ENCODE measurements at places on chromosomes 11 and 22.

DNA sequence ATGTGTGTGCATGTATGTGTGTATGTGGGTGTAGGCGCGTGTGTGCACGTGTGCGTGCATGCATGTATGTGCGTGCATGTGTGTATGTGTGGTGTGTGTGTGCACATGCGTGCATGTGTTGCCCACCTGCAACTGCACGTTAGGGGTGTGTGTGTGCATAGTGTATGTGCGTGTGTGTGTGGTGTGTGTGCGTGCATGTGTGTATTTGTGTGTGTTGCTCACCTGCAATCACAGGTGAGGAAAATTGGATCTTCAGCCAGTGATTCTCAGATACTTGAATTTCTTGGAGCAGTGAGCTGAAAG is 54.3 kb downstream of the ST14 start:
- DNase-seq = no peak

DNA sequence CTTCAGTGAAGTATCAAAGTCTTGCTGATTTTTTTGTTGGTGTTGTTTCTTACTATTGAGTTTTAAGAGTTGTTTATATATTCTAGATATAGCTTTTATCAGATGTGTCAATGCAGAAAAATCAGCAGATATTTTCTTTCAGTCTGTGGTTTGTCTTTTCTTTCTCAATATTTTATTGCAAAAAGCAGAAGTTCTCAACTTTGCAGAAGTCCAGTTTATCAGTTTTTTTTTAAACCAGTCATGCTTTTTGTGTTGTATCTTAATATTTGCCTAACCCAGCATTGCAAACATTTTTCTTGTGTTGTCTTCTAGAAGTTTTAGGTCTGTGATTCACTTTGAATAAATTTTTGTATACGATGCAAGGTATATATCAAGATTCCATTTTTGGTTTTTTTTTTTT is 7.0 kb downstream of the ASRGL1 start:
- DNase-seq = no peak

GRCh38 chr11:69393865-69394233 is 87.6 kb upstream of the LINC01488 start:
- DNase-seq = peak; percentile 50

GRCh38 chr11:113119074-113119473 is 157.9 kb downstream of the NCAM1 start:
- no peak for DNase-seq

DNA sequence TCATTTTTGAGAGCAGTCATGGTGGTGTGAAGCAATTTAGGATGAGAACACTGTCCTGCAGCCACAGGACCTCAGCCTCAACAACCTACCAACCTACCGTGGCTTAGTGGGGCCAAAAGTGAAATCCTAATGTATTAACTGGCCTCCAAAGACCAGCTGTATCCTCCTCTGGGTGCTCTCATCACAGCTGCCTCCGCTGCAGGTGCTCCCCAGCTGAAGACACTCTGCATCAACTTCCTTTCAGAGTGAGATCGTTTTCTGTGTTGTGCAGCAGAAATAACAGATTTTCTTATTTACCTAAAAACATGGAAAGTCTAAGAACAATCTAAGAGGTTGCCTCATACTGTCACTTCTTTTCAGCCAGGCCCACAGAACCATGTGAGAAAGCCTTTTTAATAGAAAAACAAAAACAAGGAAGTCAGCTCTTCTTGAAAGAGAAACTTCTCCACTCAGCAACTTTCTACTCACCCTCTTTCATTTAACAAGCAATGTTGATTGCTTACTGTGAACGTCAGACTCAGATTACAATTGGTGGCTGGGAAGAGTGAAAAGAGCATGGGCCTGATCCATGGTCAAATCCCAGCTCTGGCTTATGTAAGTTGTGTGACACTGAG is 136.1 kb downstream of the TENM4 start:
- no peak for DNase-seq

DNA sequence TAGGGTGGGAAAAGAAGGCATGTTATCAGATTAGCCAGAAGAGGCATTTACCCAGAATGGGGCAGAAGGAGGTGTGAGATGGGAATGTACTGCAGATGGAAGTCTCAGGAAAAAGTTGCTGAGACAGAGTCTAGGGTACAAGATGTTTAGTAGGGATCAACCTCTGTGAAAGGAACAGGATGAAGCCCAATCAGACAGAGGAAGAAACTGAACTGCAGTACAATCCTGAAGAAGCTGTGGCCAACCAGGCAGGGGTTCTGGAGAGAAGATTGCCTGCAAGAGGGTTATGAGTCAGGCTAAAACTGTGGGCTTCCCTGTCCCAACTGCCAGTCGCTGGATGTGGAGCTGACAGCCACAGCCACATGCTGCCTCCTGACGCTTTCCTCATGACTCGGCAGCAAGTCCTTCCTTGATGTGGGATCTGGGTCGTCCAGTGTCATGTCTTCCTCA is 64.0 kb downstream of the CWC15 start:
- DNase-seq = no peak

DNA sequence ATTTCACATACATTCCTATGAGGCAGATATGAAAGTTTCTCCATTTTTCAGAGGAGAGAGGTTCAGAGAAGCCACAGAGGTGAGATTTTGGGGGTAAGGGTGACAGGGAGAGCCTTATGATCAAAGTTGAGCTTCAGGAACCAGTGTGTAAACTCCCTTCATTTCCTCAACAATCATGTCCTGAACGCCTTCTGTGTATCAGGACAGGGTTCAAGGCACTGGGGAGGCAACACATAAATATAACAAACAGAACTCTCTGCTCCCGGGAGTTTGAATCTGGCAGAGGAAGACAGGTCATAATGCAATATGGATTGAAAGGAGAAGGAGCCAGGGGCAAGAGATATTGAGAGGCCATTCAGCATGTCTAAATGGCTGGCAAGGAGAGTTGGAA is 28.0 kb downstream of the AMOTL1 start:
- DNase-seq = no peak

GRCh38 chr11:68962527-68963250 is 18.1 kb downstream of the MRGPRD start:
- DNase-seq = no peak

- no peak for DNase-seq
Measured at GRCh38 chr22:35409783-35410662, 10.1 kb downstream of the MCM5 start.

- DNase-seq = no peak
Measured at GRCh38 chr11:131002145-131002544, 85.9 kb upstream of the SNX19 start.

- DNase-seq = no peak
Measured at GRCh38 chr11:25779033-25779432, 552.9 kb upstream of the ANO3 start.

- no peak for DNase-seq
Measured at GRCh38 chr11:114799476-114799875, 121.1 kb downstream of the NXPE2 start.

- no peak for DNase-seq
Measured at GRCh38 chr22:45579806-45580725, 77.4 kb downstream of the FBLN1 start.

GRCh38 chr22:29342177-29342576 is 26.7 kb upstream of the RASL10A start:
- no peak for DNase-seq

DNA sequence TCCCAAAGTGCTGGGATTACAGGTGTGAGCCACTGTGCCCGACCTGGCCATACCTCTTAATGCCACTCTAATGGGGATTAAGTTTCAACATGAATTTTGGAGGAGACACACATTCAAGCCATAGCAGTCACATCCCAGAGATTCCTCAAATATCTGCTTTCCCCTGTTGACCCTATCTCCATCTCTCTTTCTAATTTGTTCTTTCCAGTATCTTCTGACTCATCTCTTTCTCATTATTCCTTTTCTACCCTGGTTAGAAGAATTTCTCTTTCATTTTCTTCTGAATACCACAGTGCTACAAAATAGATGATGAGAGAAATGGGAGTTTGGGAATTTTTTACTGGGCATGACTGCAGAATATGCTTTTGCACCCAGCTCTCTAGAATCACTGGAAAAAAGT is 5.1 kb downstream of the OR10V1 start:
- DNase-seq = no peak

- DNase-seq = peak; percentile 60
Measured at GRCh38 chr22:50001388-50002231, 11.0 kb downstream of the IL17REL start.

DNA sequence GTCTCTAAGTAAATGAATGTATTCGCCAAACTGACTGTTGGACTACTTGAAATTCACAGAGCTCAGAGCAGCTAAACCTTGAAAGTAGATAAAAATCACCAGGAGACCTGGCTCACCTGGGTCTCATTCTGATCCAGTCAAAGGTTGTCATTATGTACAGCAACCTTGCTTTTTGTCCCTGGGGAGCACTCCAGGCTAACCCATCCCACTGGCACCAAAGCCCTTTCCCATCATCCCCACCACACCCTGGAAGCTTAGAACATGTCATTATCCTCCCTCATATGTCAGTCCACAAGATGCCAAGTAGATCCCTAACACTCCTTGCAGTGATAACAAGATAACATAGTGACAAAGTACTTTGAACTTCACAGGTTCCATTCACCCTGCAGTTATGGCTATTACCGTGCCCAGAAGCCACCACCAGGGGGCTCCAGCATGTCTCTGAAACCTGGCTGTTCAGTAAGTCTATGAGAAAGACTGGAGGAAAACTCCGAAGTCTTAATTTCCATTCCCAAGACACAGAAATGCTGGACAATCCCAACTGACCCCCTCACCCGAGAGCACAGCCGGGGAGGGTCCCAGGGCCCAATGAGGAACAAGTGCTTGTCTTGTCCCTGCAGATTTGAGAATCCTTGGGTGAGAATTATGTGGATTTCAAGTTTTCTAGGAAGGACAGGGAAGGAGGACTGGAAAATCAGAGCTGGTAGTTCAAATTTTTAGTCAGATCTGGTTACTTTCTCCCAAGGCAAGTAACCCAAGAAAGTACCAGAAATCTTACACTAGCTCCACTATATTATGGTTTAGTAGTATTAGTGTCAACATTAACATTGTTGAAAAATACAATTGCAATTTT is 43.0 kb upstream of the USP47 start:
- DNase-seq = peak; percentile 87

DNA sequence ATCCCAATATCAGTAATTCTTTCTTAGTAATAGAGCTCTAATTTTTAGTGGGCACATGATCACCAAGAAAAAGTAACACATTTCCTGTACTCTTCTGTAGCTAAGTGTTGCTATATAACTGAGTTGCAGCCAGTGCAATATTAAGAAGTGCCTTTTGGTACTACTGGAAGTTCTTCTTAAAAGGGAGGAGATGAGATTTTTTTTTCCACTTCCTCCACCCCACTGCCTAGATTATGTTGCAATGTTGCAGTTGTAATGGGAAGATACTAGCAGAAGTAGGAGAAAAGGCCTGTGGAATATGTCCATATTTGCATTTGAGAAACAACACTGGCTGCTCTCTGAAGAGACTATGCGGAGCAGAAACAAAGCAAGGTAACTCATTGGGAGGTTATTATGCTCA is 280.6 kb upstream of the ANO5 start:
- DNase-seq = no peak

DNA sequence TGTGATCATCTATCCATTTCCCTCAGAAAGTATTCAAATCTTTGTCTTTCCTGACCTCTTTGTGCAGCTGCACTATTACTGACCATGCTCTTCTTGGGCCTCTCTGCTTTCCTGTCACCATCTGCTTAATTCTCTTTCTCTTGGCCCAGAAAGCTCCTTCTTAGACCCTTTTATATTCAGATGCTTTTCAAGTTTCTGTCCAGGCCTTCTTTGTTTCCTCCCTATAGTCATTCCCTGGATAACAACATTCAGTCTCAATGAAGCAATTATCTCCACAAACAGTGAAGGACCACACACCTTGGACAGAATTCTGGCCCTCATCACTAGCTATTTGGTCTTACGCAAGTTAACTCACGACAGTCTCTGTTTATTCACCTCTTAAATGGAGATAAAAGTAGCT is 89.7 kb downstream of the LARGE2 start:
- no peak for DNase-seq

DNA sequence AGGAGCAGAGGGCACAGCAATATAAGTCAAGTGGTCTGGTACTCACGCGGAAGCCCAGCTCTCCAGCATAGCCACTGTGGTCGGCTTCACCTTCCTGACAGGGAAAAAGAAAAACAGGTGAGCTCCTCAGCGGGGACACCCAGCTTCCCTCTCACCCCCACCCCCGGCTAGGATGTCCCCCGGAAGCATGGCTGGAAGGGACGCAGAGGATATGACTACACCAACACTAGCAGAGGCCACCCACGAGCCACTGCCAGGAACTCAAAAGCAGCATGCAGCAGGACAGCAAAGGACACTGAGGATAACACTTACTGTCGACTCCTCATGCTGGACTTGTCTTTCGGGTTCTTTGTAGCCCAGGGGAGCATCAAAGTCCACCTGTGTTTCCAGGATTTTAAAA is 9.0 kb upstream of the C22orf39 start:
- DNase-seq = no peak

DNA sequence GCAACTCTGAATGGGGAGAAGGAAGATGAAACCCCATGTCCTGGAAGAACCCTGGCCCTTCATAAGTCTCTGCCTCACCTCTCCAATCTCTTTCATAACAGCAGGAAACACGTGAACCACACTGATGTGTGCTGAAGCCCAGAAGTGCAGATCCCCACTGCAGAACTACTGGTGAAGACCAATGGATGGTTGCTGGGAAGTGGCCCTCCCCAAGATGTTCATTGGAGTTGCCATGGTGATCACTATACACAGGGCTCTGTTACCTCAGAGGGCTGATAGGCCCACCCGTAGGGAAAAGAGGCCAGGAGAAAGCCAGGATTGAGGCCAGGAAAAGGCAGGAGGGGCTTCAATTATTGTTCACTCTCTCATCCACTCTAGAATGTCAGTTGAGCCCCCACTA is 11.6 kb downstream of the TST start:
- DNase-seq = no peak

DNA sequence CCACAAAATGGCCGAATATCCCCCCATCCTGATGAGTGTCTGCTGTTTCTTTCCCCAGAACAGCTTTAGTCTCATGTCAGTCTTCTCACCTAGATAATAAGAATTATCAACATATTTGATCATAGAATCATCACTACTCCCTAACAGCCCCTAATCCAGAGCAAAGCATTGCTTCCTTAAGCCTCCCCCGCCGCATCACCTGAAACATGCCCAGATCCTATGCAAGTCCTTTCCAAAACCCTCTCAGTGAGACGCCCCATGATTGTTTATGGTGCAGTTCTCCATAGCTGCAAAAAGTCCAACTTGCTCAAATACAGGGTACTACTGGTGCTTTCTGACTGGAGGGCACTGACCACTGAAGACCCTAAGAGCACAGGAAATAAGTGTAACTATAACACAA is 20.1 kb downstream of the KCNJ1 start:
- DNase-seq = no peak

- no peak for DNase-seq
Measured at GRCh38 chr11:73194593-73194992, 23.5 kb upstream of the P2RY2 start.

- no peak for DNase-seq
Measured at GRCh38 chr11:16605389-16605893, 133.0 kb upstream of the C11orf58 start.

DNA sequence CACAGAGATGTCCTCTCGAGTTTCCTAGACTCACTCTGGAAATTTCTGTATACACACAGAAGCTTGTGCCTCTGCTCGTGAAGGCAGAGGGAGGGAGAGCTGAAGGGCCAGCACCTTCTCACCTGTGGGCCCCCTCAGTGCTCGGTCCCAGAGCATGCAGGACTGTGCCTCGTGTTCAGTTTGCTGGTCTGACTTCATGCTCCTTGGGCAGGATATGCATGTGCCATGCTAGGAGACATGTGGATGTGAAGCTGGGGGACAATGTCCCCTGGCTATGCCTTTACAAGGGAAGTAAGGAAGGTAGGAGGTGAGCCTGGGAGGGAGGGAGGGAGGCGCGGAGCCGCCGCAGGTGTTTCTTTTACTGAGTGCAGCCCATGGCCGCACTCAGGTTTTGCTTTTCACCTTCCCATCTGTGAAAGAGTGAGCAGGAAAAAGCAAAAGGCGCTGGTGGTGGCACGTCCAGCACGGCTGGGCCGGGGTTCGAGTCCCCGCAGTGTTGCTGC is 22.6 kb downstream of the NEAT1 start:
- DNase-seq = peak; percentile 70

Measured in tibial artery (tissue), 4 donors.